ENCODE measurements at places on chromosomes 13 and 19. TPM values are rescaled to one million over a fixed set of nuclear protein-coding genes. Genes with fewer than 3 reads are reported as not detected.

PRMT1 gene
- 774 TPM for polyA plus RNA-seq

CTXN1 gene
- polyA plus RNA-seq: 53.8 TPM

PTGIR gene
- polyA plus RNA-seq: 2.5 TPM

TRIM28 gene
- polyA plus RNA-seq: 321 TPM

GIPC3 gene
- 0.26 TPM for polyA plus RNA-seq

ELSPBP1 gene
- not detected for polyA plus RNA-seq

HIF3A gene
- 0.92 TPM for polyA plus RNA-seq

FGF9 gene
- not detected for polyA plus RNA-seq

IFI30 gene
- polyA plus RNA-seq: 11.6 TPM

KCTD4 gene
- 1.3 TPM for polyA plus RNA-seq

CYP4F2 gene
- polyA plus RNA-seq: not detected

SOX1 gene
- polyA plus RNA-seq: not detected

REEP6 gene
- polyA plus RNA-seq: 9.1 TPM

CGB8 gene
- polyA plus RNA-seq: not detected

ZNF112 gene
- polyA plus RNA-seq: 2.5 TPM

RXFP2 gene
- polyA plus RNA-seq: not detected

CDC34 gene
- 96.7 TPM for polyA plus RNA-seq

ONECUT3 gene
- polyA plus RNA-seq: not detected

PGLYRP2 gene
- not detected for polyA plus RNA-seq

KDELR1 gene
- 138 TPM for polyA plus RNA-seq

ZNF66 gene
- polyA plus RNA-seq: 1.3 TPM

All from SK-N-SH (cell line).